ENCODE measurements at places on chromosomes 16 and 17.

- no peak for DNase-seq
Observed at GRCh38 chr17:56113486-56113885, 39.8 kb upstream of the ANKFN1 start.

- no peak for DNase-seq
Observed at GRCh38 chr17:57889892-57890856, 40.3 kb upstream of the MRPS23 start.

GRCh38 chr16:77289331-77289809 is 90.2 kb downstream of the SYCE1L start:
- DNase-seq, result no peak

DNA sequence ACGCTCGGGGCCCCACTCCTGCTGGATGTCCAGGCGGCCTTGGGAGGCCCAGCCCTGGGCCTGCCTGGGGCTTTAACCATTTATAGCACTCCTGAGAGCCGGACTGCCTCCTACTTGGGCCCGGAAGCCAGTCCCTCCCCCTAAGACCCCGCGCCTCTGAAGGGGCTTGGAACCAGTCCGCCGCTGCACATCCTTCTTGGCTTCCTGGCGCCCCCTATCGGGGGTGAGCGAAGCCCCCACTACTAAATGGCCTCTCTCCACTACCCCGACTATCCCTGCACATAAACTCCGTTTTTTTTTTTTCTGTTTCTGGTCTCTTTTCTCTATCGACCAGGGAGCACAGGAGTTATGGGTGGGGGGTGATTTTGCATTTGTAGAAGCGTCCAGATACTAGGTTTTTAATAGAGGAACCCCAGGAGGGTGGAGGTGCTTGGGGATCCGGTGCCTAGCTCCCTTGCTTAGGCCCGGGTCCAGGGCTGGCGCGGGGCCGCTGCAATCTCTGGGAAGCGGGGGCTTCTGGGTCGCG is 633 bp upstream of the NOL3 start:
- DNase-seq, result peak; percentile 44

DNA sequence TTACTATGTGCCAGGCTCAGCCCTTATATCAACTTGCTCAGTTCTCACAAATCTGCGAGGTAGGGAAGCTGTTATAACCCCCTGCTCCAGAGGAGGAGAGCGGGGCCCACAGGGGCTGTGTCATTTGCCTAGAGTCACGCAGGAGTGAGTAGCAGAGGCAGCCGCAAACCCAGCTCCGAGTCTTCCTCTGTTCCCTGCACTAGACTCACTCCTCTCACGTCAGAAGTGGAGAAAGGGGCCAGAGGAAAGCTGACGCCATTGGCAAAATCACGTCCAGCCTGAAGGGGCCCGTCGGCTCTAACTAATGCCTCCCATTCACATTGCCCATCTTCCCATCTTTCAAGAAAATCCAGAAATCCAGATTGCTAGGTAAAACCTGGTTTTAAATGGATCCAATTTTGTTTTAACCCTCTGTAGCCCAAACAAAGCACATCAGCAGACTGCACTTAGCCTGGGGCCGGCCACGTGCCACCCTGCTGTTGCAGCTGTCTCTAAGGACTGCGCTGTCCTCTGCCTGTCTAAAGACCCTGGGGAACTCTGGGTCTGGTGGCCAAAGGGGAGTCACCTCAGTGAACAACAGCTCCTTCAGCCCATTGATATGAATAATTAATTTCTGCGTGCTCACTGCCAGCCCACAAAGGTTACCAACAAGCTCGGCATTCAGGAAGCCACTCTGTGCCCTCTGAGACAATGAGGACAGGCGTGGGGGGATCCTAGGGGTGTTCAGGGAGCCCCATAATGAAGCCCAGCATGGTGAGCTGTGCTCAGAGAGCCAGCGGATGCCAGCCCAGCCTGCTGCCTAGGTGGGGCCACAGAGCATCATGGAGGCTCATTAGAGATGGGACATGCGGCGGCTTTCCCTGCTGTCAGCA is 36.7 kb upstream of the ABR start:
- no peak for DNase-seq

DNA sequence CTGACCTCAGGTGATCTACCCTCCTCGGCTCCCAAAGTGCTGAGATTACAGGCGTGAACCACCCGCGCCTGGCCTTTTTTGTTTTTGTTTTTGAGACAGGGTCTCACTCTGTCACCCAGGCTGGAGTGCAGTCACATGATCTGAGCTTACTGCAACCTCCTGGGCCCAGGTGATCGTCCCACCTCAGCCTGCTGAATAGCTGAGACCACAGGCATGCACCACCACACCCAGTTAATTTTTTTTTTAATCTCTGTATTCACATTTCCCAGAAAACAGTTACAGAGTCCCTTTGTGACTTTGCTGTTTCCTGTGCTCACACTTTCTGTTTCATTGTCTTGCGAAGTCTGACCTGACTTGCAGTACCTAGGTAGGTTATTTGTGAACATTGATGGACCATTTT is 2.7 kb downstream of the CLUAP1 start:
- peak; percentile 68 for DNase-seq
